ENCODE measurements at places on chromosomes 7 and 10. TPM values are rescaled to one million over a fixed set of nuclear protein-coding genes. Genes with fewer than 3 reads are reported as not detected.

GRCh38 chr10:128380946-128381345 lies 254.7 kb upstream of the MKI67 start:
- no peak for DNase-seq

DNA sequence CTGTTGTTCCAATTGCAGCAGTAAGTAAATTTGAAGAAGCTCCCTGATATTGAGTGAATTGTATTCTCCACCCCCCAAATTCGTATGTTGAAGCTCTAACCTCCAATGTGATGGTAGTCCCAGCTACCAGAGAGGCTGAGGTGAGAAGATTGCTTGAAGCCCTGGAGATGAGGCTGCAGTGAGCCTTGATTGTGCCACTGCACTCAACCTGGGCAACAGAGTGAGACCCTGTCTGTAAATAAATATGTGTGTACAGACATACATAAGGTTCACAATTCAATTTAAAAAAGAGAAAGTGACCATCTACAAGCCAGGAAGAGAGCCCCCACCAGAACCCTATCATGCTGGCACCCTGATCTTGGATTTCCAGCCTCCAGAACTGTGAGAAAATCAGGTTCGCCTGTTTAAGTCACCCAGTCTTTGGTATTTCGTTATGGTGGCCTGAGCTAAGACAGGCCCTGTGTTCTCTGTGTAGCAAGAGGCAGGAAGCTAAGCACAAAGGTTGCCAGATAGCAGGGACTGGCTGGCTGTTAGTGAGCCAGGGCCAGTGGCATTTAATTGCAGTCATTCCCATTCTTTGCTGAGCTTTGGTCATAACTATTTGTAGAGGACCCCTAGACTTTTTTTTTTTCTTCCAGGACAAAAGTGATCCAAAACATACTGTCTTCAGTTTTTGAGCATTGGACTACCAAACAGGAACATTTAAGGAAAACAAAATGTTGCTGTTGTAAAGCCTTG lies 45.6 kb downstream of the AUTS2 start:
- no peak for DNase-seq

- no peak for DNase-seq
These were observed 38.8 kb upstream of the DNAH11 start for GRCh38 chr7:21504021-21504420.

GRID2IP gene
- not detected for total RNA-seq

NPFFR1 gene
- not detected for total RNA-seq

DNA sequence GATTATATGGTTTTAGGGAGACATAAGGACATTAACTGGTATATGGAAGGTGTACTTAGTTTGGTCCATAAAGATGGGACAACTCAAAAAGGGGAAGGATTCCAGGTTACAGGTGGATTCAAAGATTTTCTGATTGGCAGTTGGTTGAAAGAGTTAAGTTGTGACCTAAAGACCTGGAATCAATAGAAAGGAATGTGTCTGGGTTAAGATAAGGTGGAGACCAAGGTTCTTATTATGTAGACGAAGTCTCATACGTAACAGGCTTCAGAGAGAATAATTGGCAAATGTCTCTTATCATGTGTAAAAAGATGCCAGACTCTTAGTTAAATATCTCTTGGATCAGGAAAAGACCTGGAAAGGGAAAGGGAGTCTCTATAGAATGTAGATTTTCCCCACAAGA lies 1.0 kb upstream of the TRDMT1 start:
- no peak for DNase-seq

GRCh38 chr7:18049262-18049661 lies 21.6 kb upstream of the PRPS1L1 start:
- no peak for DNase-seq

GRM3 gene
- not detected for total RNA-seq

GRCh38 chr7:149713731-149714068 lies 59.7 kb downstream of the ZNF467 start:
- no peak for DNase-seq

CYP26C1 gene
- not detected for total RNA-seq

- DNase-seq: peak; percentile 76
These were observed at the start of gene INMT for GRCh38 chr7:30751696-30752273. INMT (plus strand) TSS chr7:30752135; CDS start chr7:30752151, 16 bp downstream.

ARHGAP22 gene
- total RNA-seq: 31.0 TPM

AFAP1L2 gene
- 1.7 TPM for total RNA-seq

DNA sequence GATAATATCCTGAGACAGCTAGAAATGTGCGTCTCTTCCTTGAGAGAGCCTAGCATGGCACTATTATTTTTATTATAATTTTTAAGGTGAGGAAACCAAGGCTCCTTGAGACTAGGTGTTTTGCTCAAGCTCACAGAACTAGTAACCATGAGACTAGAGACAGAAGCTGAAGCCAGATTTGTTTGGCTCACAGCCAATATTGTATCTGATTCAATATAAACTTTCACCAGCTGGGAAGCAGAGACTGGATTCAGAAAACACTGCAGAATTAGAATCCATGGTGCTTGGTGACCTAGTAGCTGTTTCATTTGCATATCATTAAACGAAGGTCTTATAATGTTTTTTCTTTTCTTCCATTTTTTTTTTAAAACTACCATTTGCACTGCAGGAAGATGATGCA lies 64.4 kb downstream of the DNAJB9 start:
- DNase-seq: no peak

DNA sequence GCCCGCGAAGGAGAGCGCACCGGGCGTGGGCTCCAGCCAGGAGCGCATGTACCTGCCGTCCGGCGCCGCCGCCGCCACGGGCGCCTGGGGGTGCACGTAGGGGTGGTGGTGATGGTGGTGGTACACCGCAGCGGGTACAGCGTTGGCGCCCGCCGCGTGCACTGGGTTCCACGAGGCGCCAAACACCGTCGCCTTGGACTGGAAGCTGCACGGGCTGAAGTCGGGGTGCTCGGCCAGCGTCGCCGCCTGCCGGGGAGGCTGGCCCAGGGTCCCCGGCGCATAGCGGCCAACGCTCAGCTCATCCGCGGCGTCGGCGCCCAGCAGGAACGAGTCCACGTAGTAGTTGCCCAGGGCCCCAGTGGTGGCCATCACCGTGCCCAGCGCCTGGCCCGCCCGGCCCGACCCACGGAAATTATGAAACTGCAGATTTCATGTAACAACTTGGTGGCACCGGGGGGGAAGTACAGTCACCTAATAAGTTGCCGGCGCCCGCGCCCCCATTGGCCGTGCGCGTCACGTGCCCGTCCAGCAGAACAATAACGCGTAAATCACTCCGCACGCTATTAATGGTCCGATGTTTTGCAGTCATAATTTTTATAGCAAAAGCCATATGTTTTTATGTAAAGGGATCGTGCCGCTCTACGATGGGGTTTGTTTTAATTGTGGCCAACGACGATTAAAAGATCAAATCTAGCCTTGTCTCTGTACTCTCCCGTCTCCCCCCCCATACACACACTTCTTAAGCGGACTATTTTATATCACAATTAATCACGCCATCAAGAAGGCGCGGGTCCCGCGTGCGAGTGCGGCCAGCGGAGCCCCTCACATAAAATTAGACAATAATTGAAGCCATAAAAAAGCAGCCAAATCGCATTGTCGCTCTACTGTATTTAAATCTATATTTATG lies at the start of gene HOXA9:
TSS of gene HOXA9 (minus strand) at position 449 of the 907 bp plus-strand sequence. CDS start at position 369, 80 bp downstream.
- DNase-seq: no peak

KCNMA1 gene
- 47.7 TPM for total RNA-seq

GRCh38 chr10:112720178-112720577 lies 229.9 kb upstream of the TCF7L2 start:
- no peak for DNase-seq

- DNase-seq: no peak
These were observed 18.4 kb upstream of the TBRG4 start for GRCh38 chr7:45129906-45130305.

GRCh38 chr7:721619-722248 lies 4.8 kb upstream of the DNAAF5 start:
- DNase-seq: peak; percentile 39
